ENCODE measurements at places on chromosomes 13 and 19.

DNA sequence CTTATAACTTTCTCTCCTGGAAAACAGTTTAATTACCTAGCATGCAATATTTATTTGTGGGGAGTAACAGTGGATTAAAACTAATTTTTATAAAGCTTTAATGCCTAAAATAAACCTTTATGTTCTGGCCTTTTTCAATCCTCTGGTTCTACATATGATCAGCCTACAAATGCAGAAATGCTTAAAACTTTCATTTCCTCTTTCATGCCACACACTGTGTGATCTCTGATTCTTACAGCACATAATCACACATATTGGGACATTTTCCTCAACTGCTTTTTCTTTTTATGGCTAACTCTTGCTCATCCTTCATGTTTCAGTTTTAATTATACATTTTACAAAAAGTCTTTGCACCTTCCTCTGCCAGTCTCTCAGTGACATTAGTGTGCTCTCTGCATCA is 910.8 kb upstream of the SLITRK6 start:
- no peak for DNase-seq

GRCh38 chr19:55112246-55112776 is 5.1 kb downstream of the PPP1R12C start:
- DNase-seq, result no peak

DNA sequence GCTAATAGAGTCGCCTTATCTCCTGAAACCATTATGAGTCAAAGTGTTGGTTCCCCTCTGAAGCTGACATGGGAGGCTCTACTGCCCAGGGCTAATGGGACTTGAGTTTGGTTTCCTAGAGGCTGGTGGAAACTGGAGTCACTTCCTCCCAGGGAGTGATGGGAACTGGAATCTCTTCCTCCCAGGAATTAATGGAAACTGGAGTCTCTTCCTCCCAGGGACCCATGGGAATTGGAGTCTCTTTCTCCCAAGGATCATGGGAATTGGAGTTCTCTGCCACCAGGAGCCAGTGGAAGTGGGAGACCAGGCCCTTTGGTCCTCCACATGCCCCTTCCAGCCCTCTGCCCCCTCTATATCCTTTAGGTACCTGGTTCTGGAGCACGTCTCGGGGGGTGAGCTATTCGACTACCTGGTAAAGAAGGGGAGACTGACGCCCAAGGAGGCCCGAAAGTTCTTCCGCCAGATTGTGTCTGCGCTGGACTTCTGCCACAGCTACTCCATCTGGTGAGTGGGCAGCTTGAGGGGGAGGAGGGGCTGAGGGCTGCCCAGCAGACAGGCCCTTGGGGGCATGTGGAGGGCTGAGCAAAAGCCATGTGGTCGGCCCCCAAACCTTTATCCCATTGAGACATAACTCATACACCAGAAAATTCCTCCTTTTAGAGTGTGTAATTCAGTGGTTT is 5.5 kb downstream of the BRSK1 start:
- DNase-seq, result no peak

- no peak for DNase-seq
Measured at GRCh38 chr19:42125536-42125935, 6.7 kb downstream of the POU2F2 start.

DNA sequence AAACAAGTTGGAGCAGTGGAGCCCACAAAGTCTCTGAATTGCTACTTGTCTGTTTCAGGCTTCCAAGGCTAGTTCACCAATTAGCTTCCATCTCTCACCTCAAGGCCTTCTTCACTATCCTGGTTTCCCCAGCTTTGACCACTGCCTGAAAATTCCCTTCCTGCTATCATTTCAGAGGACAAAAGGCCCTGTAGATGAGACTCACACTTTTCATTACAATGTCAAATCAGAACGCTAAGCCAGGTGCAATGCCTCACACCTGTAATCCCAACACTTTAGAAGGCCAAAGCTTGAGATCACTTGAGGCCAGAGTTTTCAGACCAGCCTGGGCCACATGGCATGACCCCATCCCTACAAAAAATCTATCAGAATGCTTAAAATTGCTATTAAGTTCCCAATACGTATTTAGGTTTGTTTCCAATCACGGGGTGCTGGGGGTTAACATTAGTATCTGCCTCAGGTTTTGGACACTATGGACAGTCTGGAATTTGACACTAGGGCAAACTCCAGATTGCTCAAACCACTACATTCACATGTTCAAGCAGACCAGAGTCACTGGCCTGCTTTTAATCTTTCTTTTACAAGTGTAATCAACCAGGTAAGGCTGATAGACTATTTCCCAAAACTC is 5.5 kb downstream of the TPT1 start:
- DNase-seq, result no peak

- DNase-seq, result no peak
Measured at GRCh38 chr13:94494026-94494425, 14.5 kb upstream of the DCT start.

- DNase-seq, result no peak
Measured at GRCh38 chr13:97316390-97316789, 94.3 kb downstream of the MBNL2 start.

GRCh38 chr19:49602806-49603205 is 11.8 kb downstream of the PRR12 start:
- DNase-seq, result no peak

DNA sequence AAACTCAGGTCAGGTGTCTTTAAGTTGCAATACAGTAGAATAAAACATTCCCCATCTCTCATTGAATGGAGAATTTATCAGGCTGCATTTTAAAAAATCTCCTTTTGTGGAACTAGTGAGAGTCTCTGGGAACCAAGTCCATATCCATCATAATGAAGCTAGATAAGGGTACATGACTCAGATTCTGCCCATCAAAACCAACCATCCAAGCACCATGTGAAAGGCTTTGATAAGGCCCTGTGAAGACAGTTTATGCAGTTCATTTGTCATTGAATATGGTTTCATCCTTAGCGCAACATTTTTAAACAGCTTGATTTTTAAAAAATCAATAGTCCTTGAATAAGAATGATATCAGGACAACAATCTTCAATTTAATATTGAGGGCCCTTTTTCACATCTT is 56.3 kb upstream of the DIAPH3 start:
- no peak for DNase-seq

GRCh38 chr13:42984026-42984425 is 8.0 kb downstream of the EPSTI1 start:
- DNase-seq, result no peak

DNA sequence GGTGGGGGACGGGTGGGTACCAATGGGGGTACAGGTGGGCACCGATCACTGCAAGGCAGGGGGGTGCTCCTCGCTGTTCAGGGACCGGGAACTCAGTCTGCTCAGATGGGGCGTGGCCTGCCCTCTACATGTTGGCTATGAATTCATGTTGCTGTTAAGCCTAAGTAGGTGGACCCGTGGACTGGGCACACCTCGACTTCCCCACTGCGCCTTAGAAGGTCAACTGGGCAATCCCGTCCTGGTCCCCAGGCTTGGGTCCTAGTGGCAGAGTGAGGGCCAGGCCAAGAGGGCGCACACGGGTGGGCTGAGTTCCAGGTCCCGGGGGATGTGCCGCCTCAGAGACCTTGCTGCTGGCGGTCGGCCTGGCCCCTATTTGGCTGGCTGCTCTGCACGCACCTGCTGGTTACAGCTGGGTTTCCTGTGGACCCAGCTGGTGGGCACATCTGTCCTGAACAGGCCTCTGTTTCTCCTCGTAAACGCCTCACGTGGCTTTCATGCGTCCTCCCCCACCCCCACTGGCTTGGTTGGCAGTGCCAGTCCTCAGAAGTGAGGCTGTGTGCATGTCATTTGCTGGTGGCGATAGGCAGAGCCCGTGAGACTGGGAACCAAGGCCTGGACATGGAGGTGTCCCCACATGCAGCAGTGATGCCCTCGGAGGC is 13.5 kb upstream of the ZNF554 start:
- no peak for DNase-seq

DNA sequence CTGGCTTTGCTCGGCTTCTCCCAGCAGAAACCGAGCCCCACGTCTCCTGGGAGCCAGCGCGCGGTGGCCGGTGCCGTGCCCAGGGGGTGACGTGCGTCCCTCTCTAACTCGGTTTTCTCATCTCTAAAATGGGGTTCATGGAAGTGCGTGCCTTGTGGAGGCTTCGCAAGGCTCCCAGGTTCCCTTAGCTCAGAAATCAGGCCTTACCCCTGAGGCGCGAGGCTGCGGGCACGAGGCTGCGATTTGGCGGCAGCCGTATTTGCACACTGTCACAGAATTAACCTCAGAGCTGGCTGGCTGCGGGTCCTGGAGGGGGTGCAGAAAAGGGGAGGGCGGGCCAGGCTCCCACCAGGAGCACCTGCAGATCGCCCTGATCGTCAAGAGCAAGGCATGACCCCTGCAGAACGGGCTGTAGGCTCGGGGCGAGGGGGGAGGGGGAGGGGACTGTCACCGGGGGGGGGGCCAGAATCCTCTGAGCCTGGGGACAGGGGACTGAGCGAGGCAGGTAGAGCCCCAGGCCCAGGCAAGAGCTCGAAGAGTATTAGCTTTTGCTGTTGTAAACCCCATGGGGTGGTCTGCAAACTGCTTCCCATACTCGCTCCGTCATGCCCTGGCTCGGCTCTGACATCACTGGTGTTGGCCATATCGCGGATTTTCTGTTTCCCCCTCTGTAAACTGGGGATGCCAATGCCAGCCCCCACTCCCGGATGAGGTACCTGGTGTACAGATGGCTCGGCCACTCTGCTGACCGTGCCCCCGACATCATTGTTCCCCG is 62.2 kb downstream of the CCNE1 start:
- no peak for DNase-seq

GRCh38 chr19:16069813-16070365 is 6.4 kb upstream of the TPM4 start:
- no peak for DNase-seq

GRCh38 chr13:65868099-65868498 is 1362.0 kb downstream of the PCDH9 start:
- DNase-seq, result no peak

- DNase-seq, result no peak
Measured at GRCh38 chr19:35272122-35272719, 3.5 kb downstream of the USF2 start.

DNA sequence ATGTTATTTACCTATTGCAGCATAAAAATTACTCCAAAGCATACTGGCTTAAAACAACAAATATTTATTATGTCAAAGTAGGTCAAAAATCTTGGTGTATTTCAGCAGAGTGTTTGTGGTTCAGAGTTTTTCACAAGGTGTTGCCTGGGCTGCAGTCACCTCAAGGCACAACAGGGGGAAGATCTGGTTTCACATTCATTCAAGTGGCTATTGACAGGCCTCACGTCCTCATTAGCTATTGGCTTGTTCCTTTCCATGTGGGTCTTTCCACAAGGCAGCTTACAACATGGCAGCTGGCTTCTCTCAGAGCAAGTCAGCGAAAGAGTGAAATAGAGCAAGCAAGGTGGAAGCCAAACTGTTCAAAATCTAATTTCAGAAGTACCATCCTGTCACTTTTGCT is 602.9 kb downstream of the OLFM4 start:
- no peak for DNase-seq

- no peak for DNase-seq
Measured at GRCh38 chr13:59446391-59446790, 717.3 kb downstream of the DIAPH3 start.

GRCh38 chr19:30083125-30083681 is 141.2 kb downstream of the URI1 start:
- DNase-seq, result no peak

- peak; percentile 25 for DNase-seq
Measured at GRCh38 chr19:34428549-34429285, 536 bp downstream of the UBA2 start.

GRCh38 chr19:45150751-45151281 is 10.0 kb downstream of the NKPD1 start:
- no peak for DNase-seq

- DNase-seq, result no peak
Measured at GRCh38 chr13:37652596-37652995, 54.0 kb upstream of the POSTN start.

GRCh38 chr19:14565298-14565679 is 6.6 kb downstream of the NDUFB7 start:
- no peak for DNase-seq

DNA sequence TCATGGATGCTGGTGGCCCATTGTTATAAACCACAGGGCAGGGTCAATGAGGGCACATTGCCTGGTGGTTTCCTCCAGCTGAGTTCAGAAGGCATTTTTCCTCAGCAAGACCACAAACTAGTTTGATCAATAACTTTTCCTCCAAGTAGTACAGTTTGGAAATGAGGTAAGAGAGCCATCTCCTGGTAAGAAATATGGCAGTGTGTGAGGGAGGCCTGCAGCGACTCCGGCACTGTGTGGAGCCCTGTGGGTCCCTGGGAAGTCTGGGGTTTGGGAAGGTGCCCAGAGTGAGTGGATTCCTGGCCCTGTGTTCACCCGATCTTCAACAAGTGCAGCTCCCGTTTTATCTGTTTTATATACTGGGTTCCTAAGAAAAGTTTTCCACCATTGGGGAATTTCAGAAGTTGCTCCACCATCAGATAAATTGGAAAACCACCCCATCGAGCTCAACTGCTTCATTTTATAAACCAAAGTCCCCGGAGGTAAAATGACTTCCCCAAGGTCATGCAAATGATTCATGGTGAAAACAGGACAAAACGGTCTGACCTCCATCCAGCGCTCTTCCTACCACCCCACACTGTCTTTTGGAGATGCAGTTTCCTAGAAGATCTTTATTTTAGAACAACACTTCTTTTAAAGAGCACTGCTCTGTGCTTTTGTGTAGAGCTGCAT is 148.4 kb downstream of the KATNAL1 start:
- DNase-seq, result peak; percentile 58

DNA sequence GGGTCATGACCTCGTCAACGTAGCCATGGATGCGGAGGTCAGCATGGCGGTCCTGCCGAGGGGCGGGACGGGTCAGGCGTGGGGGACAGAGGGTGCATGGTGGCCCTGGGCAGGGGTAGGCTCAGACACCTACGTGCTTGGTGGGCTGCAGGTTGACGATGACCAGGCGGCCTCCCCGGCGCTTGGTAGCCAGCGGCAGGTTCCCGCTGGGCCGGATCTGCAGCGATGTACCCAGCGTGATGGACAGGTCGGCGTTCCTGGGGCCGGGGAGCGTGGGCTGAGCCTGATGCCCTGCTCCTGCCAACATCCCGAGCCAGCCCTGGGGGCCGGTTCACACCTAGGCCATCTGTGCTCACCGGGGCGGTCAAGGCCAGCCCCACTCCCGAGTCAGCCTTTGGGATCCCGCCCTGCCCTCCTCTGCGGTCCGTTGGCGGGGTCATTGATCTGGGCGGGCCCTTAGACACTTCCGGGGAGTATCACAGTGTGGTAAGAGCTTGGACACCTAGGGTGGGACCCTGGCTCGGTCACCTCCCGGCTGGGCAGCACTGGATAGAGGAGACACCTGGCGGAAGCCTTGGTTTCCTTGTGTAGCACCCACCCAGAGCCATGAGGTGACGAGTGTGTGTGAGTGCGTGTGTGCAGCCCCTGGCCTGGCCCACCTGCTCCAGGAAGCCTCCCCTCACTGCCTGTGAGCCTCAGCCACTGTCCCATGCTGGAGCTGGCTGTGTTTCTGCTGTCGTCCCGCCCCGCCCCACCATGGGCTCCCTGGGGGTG is 7.3 kb downstream of the SIRT6 start:
- no peak for DNase-seq
